ENCODE measurements at places on chromosomes 4 and X.
A peak's percentile ranks its signal among the peaks of the same experiment; 100 is the strongest.

DNA sequence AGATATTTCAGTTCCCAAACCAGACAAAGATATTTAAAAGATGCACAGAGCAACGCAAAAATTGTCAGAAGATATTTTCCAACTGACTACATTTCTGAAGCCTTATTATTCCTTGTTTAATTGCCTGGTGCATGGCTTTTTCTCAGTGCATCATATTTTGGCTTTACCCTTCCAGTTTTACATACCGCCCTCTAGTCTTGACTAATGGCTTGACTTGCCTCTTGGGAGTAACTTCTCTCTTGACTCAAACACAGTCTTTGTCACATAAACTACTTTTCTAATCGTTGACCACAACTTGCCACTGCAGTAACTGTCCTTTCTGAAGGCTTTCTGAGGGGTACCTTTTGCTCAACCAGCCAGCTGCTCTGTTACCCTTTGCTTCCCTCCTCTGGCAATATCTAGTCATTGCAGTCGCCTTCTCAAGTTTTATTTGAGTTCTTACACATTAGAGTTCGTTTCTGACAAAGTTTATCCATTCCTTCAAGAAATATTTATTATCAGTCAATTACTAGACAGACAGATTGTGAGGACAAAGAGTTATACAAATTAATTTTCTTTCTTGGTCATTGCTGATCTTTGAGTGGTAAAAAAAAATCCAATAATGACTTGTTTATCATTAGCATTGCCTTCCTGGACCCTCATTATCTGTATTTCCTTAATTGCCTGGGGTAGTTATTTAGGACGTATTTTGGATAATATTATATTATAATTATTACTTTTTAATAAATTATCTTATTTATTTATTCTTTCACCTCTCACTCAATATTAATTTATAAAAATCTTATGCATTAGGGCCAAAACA is 506.9 kb upstream of the PCDH10 start:
- H3K27me3 ChIP-seq: no peaks in the 10 kb centered on the region
- peak; percentile 33 for DNase-seq
- no peak overlapping the region for H3K27ac ChIP-seq
- peaks cover 4% of the 10 kb centered on the region for H3K36me3 ChIP-seq

- H3K4me3 ChIP-seq: no peak overlapping the region
- peaks cover 2% of the 10 kb centered on the region for H3K4me1 ChIP-seq
- H3K36me3 ChIP-seq: peaks cover 9% of the 10 kb centered on the region
- DNase-seq: no peak
These were observed 255.8 kb downstream of the COL25A1 start for GRCh38 chr4:109046471-109047201.

- no peaks in the 10 kb centered on the region for H3K36me3 ChIP-seq
- H3K4me1 ChIP-seq: no peaks in the 10 kb centered on the region
- H3K27ac ChIP-seq: no peak overlapping the region
- DNase-seq: no peak
These were observed 97.5 kb downstream of the HNRNPD start for GRCh38 chr4:82276332-82276640.

DNA sequence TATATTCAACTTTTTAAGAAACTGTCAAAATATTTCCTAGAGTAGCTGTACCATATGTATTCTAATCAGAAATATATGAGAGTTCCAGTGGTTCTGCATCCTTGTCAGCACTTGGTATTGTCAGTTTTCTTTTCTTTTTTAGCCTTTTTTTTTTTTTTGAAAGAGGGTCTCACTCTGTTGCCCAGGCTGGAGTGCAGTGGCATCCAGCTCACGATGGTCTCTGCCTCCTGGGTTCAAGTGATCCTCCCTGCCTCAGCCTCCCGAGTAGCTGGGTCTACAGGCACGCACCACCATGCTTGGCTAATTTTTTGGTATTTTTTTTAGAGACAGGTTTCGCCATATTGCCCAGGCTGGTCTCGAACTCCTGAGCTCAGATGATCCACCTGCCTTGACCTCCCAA is 79.1 kb downstream of the ZFX start:
- H3K4me1 ChIP-seq: peaks cover 6% of the 10 kb centered on the region
- no peak for DNase-seq
- no peaks in the 10 kb centered on the region for H3K27me3 ChIP-seq
- H3K4me3 ChIP-seq: no peak overlapping the region
- H3K36me3 ChIP-seq: peaks cover 11% of the 10 kb centered on the region
- no peak overlapping the region for H3K27ac ChIP-seq

- no peak overlapping the region for H3K4me3 ChIP-seq
- H3K36me3 ChIP-seq: no peaks in the 10 kb centered on the region
- H3K27me3 ChIP-seq: peaks cover 3% of the 10 kb centered on the region
- no peak for DNase-seq
These were observed 15.0 kb downstream of the GAB3 start for GRCh38 chrX:154735695-154736393.
